A375 (cell line): ENCODE measurements at places on chromosomes 12 and 14. TPM values are rescaled to one million over a fixed set of nuclear protein-coding genes. Genes with fewer than 3 reads are reported as not detected.

Gene DDX11
- total RNA-seq = 88.1 and 99.1 TPM in 2 replicates

Gene MGST1
- total RNA-seq = 30.5 and 35.5 TPM in 2 replicates

Gene CHPT1
- 45.6 and 61.7 TPM in 2 replicates for total RNA-seq

Gene PROX2
- total RNA-seq = not detected in 2 replicates

Gene AKAP5
- 0.60 and 0.61 TPM in 2 replicates for total RNA-seq

Gene RPS6KA5
- 7.1 and 9.0 TPM in 2 replicates for total RNA-seq

Gene TRPV4
- total RNA-seq = 10.4 and 12.1 TPM in 2 replicates

Gene CLEC2B
- 15.3 and 18.1 TPM in 2 replicates for total RNA-seq

Gene LRRC9
- not detected in 2 replicates for total RNA-seq

Gene SETD1B
- total RNA-seq = 3.8 and 4.4 TPM in 2 replicates

Gene LRTM2
- total RNA-seq = not detected in 2 replicates

Gene SLC10A1
- not detected in 2 replicates for total RNA-seq

Gene PRPF40B
- 18.7 and 24.4 TPM in 2 replicates for total RNA-seq
